ENCODE measurements at places on chromosomes 7 and 10.
A peak's percentile ranks its signal among the peaks of the same experiment; 100 is the strongest.

- no peak for DNase-seq
These were observed 118.1 kb downstream of the SEMA3D start for GRCh38 chr7:85068799-85069198.

DNA sequence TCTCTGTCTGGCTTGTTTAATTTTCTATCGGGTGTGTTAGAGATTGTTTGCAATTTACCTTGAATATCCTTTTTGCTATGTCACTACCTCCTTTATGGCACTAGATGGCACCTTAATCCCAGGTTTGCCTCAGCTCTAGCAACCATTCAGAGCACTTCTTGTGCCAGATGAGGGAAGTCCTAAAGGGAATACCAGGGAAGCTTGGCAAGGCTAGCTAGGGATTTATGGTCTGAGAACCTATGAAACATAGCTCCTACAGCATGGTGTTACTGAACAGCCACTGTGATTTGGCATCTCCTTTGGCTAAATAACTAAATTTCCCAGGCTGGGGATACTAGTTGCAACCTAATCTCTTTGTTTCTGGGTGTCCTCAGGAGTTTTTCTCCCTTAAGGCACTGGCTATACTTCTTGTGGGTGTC, 69.0 kb upstream of the VOPP1 start:
- DNase-seq = peak; percentile 45

GRCh38 chr10:131050162-131050766, 261.3 kb downstream of the TCERG1L start:
- no peak for DNase-seq

- no peak for DNase-seq
These were observed 5.4 kb upstream of the CEP41 start for GRCh38 chr7:130446259-130446658.

DNA sequence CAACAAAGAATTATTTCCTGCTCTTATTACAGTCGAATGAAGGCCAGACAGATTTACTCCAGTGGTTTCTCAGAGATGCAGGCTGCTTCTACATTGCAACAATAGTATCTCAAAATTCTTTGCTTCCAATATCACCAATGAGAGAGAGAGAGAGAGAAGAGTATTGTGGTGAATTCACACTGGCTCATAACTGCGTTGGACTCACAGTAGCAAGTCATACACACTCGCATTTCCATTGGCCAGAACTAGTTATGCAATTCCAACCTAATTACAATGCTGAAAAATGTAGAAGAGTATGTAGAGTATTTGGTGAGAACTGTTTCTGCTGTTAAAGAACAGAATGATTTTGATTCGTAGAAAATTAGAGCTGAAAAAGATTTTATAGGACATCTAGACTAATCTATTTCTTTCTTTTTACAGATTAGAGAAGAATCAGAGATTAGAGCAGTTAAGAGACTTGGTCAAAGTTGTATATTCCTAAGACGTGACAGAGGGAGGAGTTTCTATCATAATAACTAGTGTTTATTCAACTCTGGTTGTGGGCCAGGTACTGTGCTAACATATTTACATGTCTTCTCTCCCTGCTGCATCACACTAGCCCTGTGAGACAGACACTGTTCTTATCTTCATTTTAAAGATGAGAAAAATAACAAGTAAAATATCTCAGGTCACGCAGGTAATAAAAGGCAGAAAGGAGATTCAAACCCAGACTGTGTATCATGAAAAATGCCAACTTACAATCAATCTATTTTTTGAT, 34.6 kb upstream of the PDK4 start:
- DNase-seq = no peak

DNA sequence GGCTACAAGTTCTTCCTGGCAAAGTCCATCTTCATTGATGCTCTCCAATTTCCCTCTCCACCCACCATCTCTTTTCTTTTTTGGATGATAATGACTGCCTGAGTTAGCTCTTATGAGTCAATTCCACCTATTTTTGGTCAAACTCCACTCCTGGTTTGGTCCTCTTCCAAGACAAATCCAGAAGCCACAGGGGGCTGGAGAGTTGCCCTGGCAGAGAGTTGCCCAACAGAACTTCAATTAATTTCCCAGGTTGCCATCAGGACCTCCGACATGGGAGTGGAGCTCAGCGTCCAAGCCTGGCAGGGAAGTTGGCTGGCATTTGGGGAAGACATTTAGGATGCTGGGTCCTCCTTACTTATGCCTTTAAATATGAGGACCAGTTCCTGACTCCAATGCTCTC, 29.2 kb upstream of the KCNMA1 start:
- DNase-seq = no peak

All from NCI-H1436 treated with DMSO at 0.1 percent for 48 hours (cell line).